ENCODE measurements at places on chromosomes 6 and 20. TPM values are rescaled to one million over a fixed set of nuclear protein-coding genes. Genes with fewer than 3 reads are reported as not detected.
A peak's percentile ranks its signal among the peaks of the same experiment; 100 is the strongest.

GRCh38 chr20:32189691-32190615 lies 17.6 kb downstream of the PLAGL2 start:
- no peaks in the 10 kb centered on the region for H3K36me3 ChIP-seq
- peaks cover 49% of the 10 kb centered on the region for H3K4me1 ChIP-seq
- peak overlapping the region; percentile 91 for H3K27ac ChIP-seq
- H3K27me3 ChIP-seq, result no peaks in the 10 kb centered on the region
- H3K4me3 ChIP-seq, result peak overlapping the region; percentile 86

DNA sequence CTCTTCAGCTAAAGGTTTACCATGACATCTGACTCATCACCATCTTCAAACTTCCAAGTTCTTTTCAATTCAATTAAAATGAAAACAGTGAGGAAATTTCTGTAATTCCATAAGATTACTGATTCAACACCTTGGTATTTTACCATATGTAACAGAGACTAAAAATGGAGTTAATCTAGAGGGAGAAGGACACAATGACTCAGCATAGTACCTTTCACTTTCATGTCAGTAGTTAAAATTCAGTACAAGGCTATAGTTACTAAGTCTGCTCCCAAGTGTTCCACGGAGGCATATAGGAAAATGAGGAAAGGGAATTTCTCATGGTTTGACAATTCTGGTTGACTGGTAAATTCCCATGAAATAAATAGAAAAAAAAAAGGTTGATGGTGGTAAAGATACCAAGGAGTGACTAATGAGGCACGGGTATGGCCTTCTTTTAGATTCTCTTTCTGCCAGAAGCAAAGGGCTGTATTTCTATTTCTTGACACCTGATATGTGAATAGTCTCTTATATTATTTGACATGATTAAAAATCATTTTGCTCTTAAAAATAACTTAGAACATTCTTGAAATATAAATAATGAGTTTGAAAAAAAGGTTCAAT lies 526.7 kb upstream of the ADGRB3 start:
- H3K27me3 ChIP-seq, result no peaks in the 10 kb centered on the region
- H3K4me3 ChIP-seq, result no peak overlapping the region
- H3K36me3 ChIP-seq, result no peaks in the 10 kb centered on the region
- no peaks in the 10 kb centered on the region for H3K4me1 ChIP-seq
- H3K27ac ChIP-seq, result no peak overlapping the region

GRCh38 chr6:90249034-90249433 lies 47.6 kb downstream of the BACH2 start:
- peaks cover 27% of the 10 kb centered on the region for H3K4me1 ChIP-seq
- no peaks in the 10 kb centered on the region for H3K27me3 ChIP-seq
- no peak overlapping the region for H3K4me3 ChIP-seq
- peaks cover 63% of the 10 kb centered on the region for H3K36me3 ChIP-seq
- peak overlapping the region; percentile 97 for H3K27ac ChIP-seq

- DNase-seq, result no peak
- no peaks in the 10 kb centered on the region for H3K27me3 ChIP-seq
- no peaks in the 10 kb centered on the region for H3K4me1 ChIP-seq
- no peak overlapping the region for H3K4me3 ChIP-seq
- no peak overlapping the region for H3K27ac ChIP-seq
Observed at GRCh38 chr6:169235286-169235685, 18.4 kb downstream of the THBS2 start.

- no peak overlapping the region for H3K27ac ChIP-seq
- H3K4me3 ChIP-seq, result no peak overlapping the region
- H3K4me1 ChIP-seq, result peaks cover 82% of the 10 kb centered on the region
- no peaks in the 10 kb centered on the region for H3K36me3 ChIP-seq
Observed at GRCh38 chr6:138972226-138972665, 15.8 kb downstream of the REPS1 start.

- H3K4me3 ChIP-seq, result no peak overlapping the region
- H3K27ac ChIP-seq, result no peak overlapping the region
- DNase-seq, result no peak
- H3K36me3 ChIP-seq, result no peaks in the 10 kb centered on the region
- no peaks in the 10 kb centered on the region for H3K27me3 ChIP-seq
Observed at GRCh38 chr6:125253881-125254280, 47.9 kb downstream of the HDDC2 start.

Gene CCN5
- not detected for total RNA-seq

Gene PRDM13
- not detected for total RNA-seq

Gene CFB
- total RNA-seq, result 1.0 TPM
